Activated CD4-positive, alpha-beta T cell treated with anti-CD3 and anti-CD28 coated beads for 36 hours (primary cell): ENCODE measurements at places on chromosomes 13 and 19. TPM values are rescaled to one million over a fixed set of nuclear protein-coding genes. Genes with fewer than 3 reads are reported as not detected.

Gene C19orf18
- total RNA-seq = 0.46 TPM

Gene RGS9BP
- 0.07 TPM for total RNA-seq

Gene PPP1R37
- 12.5 TPM for total RNA-seq

Gene GJB2
- 9.0 TPM for total RNA-seq

Gene ZNF45
- total RNA-seq = 12.1 TPM

Gene SLITRK5
- total RNA-seq = not detected
